ENCODE measurements at places on chromosomes 11 and 22.

DNA sequence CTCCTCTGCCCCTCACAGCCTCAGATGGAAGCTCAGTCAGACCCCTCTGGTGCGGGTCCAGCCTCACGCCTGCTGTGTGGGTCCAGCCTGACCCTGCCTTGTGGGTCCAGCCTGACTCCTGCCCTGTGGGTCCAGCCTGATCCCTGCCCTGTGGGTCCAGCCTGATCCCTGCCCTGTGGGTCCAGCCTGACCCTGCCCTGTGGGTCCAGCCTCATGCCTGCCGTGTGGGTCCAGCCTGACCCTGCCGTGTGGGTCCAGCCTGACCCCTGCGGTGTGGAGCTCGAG is 445.3 kb downstream of the BRD1 start:
- DNase-seq: no peak

DNA sequence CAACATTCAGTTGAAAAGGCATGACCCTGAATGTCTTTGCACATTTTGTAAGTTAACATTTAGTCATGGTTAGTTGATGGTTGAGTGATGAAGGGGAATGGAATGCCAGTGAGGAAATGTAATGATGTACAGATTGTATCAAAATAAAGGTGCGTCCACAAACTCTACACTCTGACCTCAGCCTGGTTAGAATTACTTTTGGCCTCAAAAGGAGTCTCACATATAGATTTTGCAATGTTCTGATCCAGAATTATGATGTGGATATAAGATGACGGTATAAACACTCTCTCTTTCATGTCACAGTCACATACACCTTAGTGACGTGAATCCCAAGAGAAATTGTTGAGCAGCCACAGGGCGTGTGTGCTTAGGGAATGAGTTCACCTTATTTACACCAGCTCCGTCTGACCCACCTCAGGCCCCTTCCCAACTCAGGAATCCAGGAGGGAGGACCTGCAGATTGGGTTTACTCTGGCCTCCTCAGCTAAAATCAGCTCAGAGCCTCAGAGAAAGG is 100.1 kb downstream of the RDX start:
- peak; percentile 90 for DNase-seq

- no peak for DNase-seq
These were observed 126.1 kb downstream of the TRIM29 start for GRCh38 chr11:120011836-120012235.

DNA sequence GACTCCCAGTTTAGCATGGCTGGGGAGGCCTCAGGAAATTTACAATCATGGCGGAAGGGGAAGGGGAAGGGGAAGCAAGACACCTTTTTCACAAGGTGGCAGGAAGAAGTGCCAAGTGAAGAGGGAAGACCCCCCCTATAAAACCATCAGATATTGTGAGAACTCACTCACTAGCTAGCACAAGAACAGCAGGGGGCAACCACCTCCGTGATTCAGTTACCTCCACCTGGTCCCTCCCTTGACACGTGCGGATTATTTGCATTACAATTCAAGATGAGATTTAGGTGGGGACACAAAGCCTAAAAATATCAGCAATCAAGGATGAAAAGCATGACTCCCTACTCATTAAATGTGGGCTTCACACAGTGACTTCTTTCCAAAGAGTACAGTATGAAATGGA is 155.0 kb upstream of the CCDC90B start:
- no peak for DNase-seq

GRCh38 chr11:34160049-34160721 is 54.8 kb downstream of the NAT10 start:
- DNase-seq: no peak

- no peak for DNase-seq
These were observed 6.4 kb upstream of the SAA2 start for GRCh38 chr11:18254781-18255361.

GRCh38 chr22:49518436-49518970 is 309.2 kb downstream of the BRD1 start:
- no peak for DNase-seq

- no peak for DNase-seq
These were observed 20.9 kb downstream of the ARHGAP1 start for GRCh38 chr11:46679241-46680163.

GRCh38 chr22:23801238-23801821 is 14.6 kb downstream of the SMARCB1 start:
- no peak for DNase-seq

DNA sequence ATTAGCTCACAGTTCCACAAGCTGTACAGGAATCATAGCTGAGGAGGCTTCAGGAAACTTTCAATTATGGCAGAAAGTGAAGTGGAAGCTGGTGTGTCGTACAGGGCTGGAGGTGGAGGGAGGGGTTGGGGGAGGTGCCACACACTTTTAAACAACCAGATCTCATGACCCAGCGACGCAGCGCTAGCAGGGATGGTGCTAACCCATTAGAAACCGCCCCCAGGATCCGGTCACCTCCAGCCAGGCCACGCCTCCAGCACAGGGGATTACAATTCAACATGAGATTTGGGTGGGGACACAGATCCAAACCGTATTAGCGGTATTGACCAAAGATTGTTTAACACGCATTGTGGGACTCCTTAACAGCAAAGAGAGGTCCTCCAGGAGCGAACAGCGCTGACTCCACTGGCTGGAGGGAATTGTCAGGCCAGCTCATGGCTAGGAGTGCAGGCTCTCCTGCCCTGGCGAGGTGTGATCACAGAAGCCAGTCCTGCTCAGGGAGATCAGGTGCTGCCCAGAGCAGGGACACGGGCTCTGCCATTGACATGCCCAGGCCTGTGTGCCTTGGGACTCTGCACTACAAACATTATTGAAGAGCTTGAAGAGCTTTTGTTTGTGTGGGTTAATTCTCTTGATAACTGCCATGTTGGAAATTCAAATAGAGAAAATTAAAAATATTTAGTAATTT is 215.3 kb downstream of the TBC1D22A start:
- no peak for DNase-seq

DNA sequence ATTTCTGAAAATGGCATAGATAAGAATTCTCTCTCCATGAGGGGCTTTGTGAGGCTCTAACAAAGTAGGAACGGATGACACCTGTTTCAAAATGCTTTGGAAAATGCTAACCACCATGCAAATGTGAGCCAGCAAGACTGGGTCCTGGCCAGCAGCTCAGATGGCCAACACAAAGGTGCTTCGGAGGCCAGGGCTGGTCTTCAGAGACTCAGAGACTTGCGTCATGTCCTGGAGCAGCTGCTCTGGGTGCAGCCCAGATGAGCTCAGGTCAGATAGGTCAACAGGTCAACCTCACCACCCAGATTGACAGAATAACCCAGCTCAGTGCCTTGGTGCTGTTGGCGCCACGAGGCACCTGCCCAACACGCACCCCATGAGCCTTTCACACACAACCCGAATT is 12.0 kb upstream of the TMEM121B start:
- DNase-seq: no peak

GRCh38 chr22:38259370-38259769 is 13.4 kb downstream of the TMEM184B start:
- no peak for DNase-seq

DNA sequence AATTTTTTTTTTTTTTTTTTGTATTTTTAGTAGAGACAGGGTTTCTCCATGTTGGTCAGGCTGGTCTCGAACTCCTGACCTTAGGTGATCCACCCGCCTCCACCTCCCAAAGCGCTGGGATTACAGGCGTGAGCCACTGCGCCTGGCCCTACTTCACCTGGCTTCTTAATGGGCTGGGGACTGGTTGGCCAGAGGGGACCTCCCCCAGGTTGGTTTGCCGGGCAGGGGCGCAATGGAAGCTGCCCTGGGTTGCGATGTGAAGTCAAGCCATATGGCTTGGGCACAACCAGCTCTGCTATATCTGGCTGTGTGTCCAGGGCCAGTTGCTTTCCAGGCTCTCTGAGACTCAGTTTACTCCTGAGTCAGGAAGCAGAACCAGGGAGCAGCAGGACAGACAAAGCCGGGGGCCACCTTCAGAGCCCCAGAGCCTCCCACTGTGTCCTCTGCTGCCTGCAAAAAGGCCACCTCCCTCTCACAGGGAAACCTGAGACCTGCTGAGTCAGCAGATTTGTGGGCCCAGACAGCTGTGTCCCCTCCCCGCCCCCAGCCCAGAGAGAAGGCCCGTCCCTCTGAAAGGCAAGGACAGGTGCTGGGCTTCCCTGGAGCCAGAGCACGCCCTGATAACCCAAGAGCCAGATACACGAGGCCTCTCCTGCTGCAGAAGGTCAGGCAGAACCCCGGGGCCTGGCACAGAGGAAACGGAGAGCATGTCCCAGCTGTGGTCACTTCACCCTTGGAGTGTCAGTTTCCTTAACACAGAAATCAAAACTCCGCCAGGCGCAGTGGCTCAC is 29.2 kb upstream of the DAGLA start:
- peak; percentile 92 for DNase-seq

DNA sequence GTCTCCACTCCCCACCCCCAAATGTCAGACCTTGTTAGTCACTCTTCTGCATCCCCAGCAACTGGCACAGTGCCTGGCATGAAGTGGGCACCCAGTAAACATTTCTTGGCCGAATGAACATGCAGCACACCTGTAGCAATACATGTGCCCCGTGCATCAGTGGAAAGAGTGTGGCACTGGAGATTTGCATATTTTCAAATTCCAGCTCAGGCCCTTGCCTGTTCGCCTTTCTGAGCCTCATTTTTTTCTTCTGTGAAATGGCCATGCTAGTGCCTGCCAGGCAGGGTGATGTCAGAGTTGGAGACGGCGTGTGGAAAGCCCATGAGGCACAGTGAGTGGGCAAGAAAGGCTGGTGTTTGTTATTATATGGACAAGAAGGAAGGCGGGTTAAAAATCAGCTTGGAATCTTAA is 38.7 kb downstream of the CD82 start:
- DNase-seq: no peak

- no peak for DNase-seq
These were observed 3.1 kb downstream of the PITPNB start for GRCh38 chr22:27915986-27916385.

GRCh38 chr11:119935349-119935925 is 202.5 kb downstream of the TRIM29 start:
- DNase-seq: no peak

DNA sequence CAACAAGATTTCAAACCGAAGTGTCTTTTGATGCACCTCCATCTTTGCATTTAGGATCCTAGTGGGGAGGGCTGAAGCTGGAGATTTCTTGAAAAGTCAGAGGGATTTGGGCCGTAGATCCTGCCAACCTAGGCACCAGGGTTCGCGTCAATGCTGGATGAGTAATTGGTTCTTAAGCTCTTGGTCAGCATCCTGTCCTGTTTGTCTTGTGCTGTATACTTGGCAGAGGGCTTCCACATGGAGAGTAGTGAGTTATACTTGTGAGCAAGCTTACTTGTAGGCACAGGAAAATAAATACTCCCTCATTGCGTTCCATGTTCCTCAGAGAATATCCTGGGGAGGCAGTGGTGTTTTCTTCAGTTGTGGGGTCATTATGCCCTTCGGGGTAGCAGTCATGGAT is 12.6 kb downstream of the INSC start:
- DNase-seq: peak; percentile 78
